ENCODE measurements at places on chromosomes 16 and 17. TPM values are rescaled to one million over a fixed set of nuclear protein-coding genes. Genes with fewer than 3 reads are reported as not detected.

Gene NXPH3
- 4.4 TPM for total RNA-seq

Gene GINS2
- total RNA-seq, result 0.38 TPM

Gene PDIA2
- 0.81 TPM for total RNA-seq

Gene C17orf100
- total RNA-seq, result 0.48 TPM

Gene AURKB
- 0.83 TPM for total RNA-seq

Gene ZG16
- total RNA-seq, result not detected

Gene EFTUD2
- 62.0 TPM for total RNA-seq

Data from cardiac septum (tissue), 1 donor.